ENCODE measurements at places on chromosomes 11 and 22. TPM values are rescaled to one million over a fixed set of nuclear protein-coding genes. Genes with fewer than 3 reads are reported as not detected.

Gene GGT5
- total RNA-seq: 20.5 TPM

Gene OR51M1
- total RNA-seq: not detected

Gene TREH
- total RNA-seq: not detected

GRCh38 chr11:31422703-31423102 is 53.0 kb downstream of the DNAJC24 start:
- H3K27me3 ChIP-seq: no peaks in the 10 kb centered on the region
- H3K36me3 ChIP-seq: no peaks in the 10 kb centered on the region
- H3K4me1 ChIP-seq: no peaks in the 10 kb centered on the region
- no peak for DNase-seq

- H3K27ac ChIP-seq: no peak overlapping the region
- H3K27me3 ChIP-seq: peaks cover 5% of the 10 kb centered on the region
- no peaks in the 10 kb centered on the region for H3K4me1 ChIP-seq
- no peak overlapping the region for H3K4me3 ChIP-seq
- DNase-seq: no peak
- H3K36me3 ChIP-seq: no peaks in the 10 kb centered on the region
Observed at GRCh38 chr11:116379185-116379828, 393.5 kb downstream of the BUD13 start.

All from gastrocnemius medialis (tissue), 4 donors.